Activated T-cell treated with anti-CD3 and anti-CD28 coated beads, Interleukin-2, amount 50 U/mL, for 48 hours (primary cell): ENCODE measurements at places on chromosomes 5 and 9.

DNA sequence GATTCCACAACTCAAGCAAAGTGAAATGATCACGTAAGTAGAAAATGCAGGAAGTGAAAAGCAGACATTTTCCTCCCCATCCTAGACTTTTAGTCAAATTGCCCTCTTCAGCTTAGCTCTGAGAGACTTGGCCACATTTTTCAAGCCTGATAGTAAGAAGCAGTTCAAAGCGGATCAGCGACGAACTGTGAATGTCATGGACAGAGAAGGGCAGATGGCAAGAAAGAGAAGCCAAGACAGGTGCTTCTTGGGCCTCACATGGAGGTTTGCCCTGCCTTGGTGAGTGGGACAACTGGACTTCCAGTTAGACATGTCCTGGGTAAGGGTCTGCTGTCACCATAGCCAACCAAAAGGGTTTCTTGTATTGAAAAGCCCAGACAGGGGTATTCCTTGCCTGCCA is 291.5 kb downstream of the MED10 start:
- DNase-seq = no peak

- no peak for DNase-seq
These were observed 12.0 kb upstream of the AJM1 start for GRCh38 chr9:136829981-136830885.

DNA sequence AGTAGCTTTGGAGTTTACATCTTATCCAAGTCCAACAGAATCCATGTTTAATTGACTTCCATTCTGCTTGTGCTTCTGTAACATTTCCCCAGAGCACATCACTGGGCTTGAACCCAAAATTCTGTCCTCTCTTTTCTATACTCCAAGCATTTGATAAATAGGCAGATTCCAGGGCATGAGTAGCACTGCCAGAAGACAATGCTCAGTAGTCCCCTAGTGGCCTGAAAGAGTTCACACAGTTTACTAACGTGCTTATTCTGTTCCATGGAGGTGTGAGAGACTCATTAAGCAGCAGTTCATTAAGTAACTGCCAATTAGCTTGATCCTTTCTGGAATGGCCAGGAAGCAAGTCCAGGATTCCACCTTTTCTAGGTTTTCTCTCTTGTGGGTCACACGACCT is 9.4 kb upstream of the GABRA6 start:
- DNase-seq = no peak

DNA sequence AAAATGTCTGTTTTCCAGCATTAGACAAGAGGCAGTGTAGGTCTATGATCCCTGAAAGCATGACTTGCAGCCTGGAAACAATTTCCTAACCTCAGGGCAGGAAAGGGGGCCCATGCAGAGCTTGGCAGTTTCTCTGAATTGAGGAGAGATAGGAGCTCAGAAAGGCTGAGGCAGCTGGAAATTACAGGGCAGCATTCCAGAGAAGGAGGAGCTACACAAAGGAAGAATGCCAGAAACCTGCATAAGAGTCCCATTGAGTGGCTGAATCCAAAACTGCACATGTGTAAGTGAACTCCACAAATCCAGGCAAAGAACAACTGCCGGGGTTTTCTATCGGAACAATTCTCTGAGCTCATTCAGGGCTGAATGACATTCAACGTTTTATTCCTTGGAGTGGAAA is 346.8 kb downstream of the PIK3R1 start:
- no peak for DNase-seq

- DNase-seq = peak; percentile 20
These were observed 18.6 kb upstream of the NKD2 start for GRCh38 chr5:989961-990530.

- DNase-seq = peak; percentile 22
These were observed 222.6 kb downstream of the MEF2C start for GRCh38 chr5:88660264-88660946.
